ENCODE measurements at places on chromosomes 4 and X. TPM values are rescaled to one million over a fixed set of nuclear protein-coding genes. Genes with fewer than 3 reads are reported as not detected.

DNA sequence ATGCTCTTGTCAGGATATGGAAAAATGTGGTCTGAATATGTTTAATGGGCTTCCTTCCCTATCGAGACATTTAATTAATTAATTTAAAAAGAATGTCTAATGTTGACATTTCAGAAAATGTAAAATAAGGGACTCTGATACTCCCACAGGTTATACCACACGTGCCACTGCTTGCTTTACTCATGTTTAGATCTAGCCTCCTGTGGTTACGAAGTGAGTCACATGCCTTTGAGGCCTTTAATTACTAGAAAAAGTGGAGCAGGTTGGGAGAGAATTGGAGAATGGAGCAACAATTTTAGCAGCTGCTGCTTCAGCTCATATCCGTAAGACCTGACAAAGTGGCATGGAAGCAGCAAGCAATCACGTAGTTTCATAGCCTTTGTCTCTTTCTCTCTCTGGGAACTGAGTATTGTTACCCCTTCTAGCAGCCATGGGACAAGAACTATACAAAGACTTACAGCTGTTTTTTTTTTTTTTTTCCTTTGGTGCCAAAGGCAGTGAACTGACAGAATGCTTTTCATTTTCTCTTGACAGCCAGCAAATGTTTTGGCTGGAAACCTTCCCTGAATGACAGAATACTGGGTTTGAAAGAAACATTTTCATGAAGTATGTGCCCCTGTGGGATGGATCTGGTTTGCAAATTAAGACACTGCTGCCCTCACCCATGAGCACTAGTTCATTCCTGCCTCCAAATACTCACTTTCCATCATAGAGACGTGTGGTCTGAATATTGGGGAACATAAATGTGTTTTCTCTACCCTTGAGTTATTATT, 355.1 kb upstream of the PABPC5 start:
- no peak for DNase-seq
- H3K27me3 ChIP-seq = no peaks in the 10 kb centered on the region
- no peaks in the 10 kb centered on the region for H3K36me3 ChIP-seq
- H3K4me1 ChIP-seq = no peaks in the 10 kb centered on the region

GRCh38 chr4:6538575-6538974, 36.4 kb upstream of the MAN2B2 start:
- no peak for DNase-seq
- H3K4me1 ChIP-seq = no peaks in the 10 kb centered on the region
- no peak overlapping the region for H3K4me3 ChIP-seq

DNA sequence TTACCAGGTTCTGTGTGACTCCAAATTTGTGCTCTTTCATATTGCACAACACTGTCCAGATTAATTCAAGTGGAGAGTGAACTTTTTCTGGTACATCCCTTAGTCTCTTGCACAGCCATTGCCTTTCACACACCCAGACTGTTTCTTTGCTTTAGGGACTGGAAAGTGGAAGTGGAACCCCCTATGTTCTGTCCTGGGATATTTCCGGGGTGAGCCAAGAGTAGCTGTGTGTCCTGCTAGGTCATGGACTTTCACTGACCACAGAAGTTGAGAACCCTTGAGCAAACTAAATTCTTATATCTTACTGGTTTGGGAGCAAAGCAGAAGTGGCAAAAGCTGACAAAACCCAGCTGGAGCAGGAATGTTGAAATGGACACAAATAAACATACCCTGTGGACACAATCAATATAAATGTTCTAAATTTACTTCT, 10.3 kb upstream of the VSIG4 start:
- DNase-seq = no peak
- H3K4me1 ChIP-seq = no peaks in the 10 kb centered on the region
- H3K36me3 ChIP-seq = no peaks in the 10 kb centered on the region
- H3K27me3 ChIP-seq = no peaks in the 10 kb centered on the region

DNA sequence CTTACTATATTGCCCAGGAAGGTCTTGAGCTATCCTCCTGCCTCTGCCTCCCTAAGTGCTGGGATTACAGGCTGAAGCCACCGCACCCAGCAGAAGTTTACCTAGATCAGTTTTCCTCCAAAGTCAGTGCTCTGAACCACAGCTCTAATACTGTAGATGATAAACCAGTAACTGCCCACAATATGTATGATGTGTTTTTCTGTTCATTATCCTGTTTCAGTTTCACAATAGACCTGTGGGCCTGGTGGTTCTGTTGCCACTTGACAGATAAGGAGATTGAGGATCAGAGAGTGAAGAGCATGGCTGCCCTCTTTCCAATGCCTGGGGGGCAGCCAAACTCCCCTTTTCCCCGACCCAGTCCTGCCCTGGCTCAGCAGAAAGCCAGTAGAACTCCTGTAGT, 87.0 kb downstream of the EFNB1 start:
- no peak overlapping the region for H3K4me3 ChIP-seq
- H3K27ac ChIP-seq = no peak overlapping the region
- DNase-seq = no peak
- peaks cover 23% of the 10 kb centered on the region for H3K27me3 ChIP-seq

DNA sequence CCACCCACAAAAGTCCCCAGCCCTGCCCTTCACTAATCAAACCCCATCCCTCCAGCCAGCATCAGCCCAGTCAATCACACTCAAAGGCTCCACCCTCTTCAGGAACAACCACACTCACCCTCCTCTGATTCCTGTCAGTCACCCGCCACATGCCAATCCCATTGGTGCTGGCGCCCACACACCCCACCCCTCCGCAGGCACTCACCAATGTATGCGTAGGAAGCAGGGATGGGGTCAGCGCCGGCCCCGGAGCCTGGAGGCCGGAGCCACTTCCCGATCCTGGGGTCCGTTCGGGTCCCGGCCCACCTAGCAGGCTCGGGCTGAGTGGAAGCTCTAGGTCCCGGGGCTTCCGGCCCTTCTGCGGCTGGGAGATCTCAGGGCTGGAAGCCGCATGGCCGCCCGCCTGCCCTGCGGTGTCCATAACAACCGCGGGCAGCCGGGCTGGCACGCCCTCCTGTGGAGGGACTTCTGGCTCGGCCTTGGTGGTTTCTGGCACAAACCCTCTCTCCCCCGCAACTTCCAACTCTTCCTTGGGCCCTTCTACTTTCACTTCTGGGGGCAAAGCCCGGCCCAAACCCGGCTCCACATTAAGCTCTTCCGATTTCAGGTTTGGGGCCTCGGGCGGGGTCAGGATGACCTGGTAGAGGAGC, 7.9 kb upstream of the CFP start:
- peaks cover 40% of the 10 kb centered on the region for H3K36me3 ChIP-seq
- H3K4me3 ChIP-seq = no peak overlapping the region
- no peaks in the 10 kb centered on the region for H3K4me1 ChIP-seq
- no peaks in the 10 kb centered on the region for H3K27me3 ChIP-seq
- DNase-seq = no peak
- H3K27ac ChIP-seq = no peak overlapping the region

Gene FAM149A
- total RNA-seq = 0.83 TPM

- no peak overlapping the region for H3K27ac ChIP-seq
- H3K4me3 ChIP-seq = no peak overlapping the region
- no peaks in the 10 kb centered on the region for H3K36me3 ChIP-seq
- H3K4me1 ChIP-seq = no peaks in the 10 kb centered on the region
Observed at GRCh38 chr4:120755864-120756263, 166.7 kb downstream of the PRDM5 start.

GRCh38 chrX:149829751-149830191, 48.0 kb downstream of the MAGEA9 start:
- no peaks in the 10 kb centered on the region for H3K36me3 ChIP-seq
- no peaks in the 10 kb centered on the region for H3K4me1 ChIP-seq
- H3K4me3 ChIP-seq = no peak overlapping the region
- no peaks in the 10 kb centered on the region for H3K27me3 ChIP-seq
- no peak overlapping the region for H3K27ac ChIP-seq

Gene ADH1A
- total RNA-seq = not detected

Gene ZNF732
- under 0.01 TPM for total RNA-seq

DNA sequence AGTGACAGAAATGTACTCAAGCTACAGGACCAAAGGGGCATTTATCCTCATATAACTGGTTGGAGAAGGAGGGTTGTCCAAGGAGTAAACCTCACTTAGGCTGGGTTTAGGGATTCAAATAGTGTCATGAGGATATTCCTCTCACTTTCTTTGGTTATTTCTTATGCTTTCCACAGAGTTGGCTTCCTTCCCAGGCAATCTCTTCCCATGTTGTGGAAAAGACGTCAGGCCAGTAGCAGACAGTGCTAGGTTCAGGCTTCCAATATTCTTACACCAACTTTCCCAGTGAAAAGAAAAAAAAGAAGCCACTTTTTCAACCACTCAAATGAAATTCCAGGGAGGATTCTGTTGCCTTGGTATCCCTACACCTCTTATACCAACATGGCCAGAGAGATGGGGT, 653.0 kb downstream of the C4orf33 start:
- H3K4me3 ChIP-seq = no peak overlapping the region
- no peak overlapping the region for H3K27ac ChIP-seq
- H3K4me1 ChIP-seq = no peaks in the 10 kb centered on the region
- no peaks in the 10 kb centered on the region for H3K27me3 ChIP-seq
- DNase-seq = no peak

GRCh38 chr4:166143227-166143626, 270.2 kb downstream of the TLL1 start:
- no peaks in the 10 kb centered on the region for H3K4me1 ChIP-seq
- DNase-seq = no peak
- H3K27ac ChIP-seq = no peak overlapping the region
- H3K36me3 ChIP-seq = no peaks in the 10 kb centered on the region
- no peak overlapping the region for H3K4me3 ChIP-seq

Gene NKX6-1
- under 0.01 TPM for total RNA-seq

Gene GPR119
- total RNA-seq = not detected

Gene GC
- not detected for total RNA-seq

DNA sequence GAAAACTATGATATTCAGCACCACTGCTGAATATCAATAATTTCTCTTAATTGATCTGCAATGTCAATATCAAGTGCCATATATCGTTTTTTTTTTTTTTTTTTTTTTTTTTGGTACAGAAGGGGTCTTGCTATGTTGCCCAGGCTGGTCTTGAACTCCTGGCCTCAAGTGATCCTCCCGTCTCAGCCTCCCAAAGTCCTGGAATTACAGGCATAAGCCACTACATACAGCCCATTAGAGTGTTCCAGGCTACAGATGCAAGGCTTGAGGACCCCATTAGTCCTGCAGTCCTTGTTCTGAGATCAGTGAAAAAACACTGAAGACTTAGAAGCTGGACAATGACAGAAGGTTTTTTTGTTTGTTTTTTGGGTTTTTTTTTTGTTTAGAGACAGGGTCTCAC, 48.3 kb downstream of the PPP3CA start:
- no peak overlapping the region for H3K4me3 ChIP-seq
- no peaks in the 10 kb centered on the region for H3K4me1 ChIP-seq
- H3K27ac ChIP-seq = no peak overlapping the region
- H3K27me3 ChIP-seq = no peaks in the 10 kb centered on the region
- H3K36me3 ChIP-seq = no peaks in the 10 kb centered on the region
- no peak for DNase-seq

Gene SERTM2
- under 0.01 TPM for total RNA-seq

Gene ODAPH
- total RNA-seq = not detected

Measured in IMR-90 (cell line).